NB4 (cell line): ENCODE measurements at places on chromosomes 5 and 9.

DNA sequence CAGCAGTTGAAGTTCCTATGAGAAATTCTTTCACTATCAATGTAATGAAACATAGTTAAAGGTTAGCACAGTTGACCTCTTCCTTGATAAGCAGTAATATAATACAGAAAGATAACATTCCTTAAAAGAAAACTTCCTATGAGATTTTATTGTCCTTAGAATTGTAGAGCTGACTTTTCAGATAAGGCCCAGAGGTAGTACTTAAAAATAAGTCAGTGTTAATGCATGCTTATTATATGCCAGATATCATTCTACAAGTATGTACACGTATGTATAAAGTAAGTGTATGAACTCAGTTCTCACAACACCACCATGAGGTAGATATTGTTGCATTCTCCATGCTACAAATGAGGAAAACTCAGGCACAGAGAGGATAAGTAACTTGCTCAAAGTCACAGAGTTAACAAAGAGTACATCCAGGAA lies 15.3 kb downstream of the AP3S1 start:
- DNase-seq = no peak

- no peak for DNase-seq
Observed at GRCh38 chr5:31731016-31731415, 92.1 kb downstream of the PDZD2 start.

GRCh38 chr5:171528865-171529614 lies 109.6 kb downstream of the FGF18 start:
- no peak for DNase-seq

- no peak for DNase-seq
Observed at GRCh38 chr5:127451096-127451495, 66.3 kb upstream of the PRRC1 start.

GRCh38 chr9:131406563-131407436 lies 12.9 kb downstream of the PRRC2B start:
- DNase-seq = no peak

- no peak for DNase-seq
Observed at GRCh38 chr5:142939884-142940283, 169.7 kb downstream of the ARHGAP26 start.

GRCh38 chr5:170143710-170144109 lies 38.0 kb downstream of the FOXI1 start:
- no peak for DNase-seq

DNA sequence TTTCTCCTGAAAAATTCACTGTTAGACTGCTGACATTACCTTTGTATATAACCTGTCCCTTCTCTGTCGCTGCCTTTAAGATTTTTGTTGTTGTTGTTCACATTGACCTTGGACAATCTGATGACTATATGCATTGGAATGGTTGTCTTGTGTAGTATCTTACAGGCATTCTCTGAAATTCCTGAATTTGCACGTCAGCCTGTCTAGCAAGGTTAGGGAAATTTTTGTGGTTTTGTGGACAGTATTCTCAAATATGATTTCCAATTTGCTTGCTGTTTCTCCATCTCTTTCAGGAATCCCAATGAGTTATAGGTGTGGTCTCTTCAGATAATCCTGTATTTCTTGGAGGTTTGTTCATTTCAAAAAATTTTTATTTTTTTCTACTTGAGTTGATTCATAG lies 140.8 kb downstream of the PRR16 start:
- no peak for DNase-seq

DNA sequence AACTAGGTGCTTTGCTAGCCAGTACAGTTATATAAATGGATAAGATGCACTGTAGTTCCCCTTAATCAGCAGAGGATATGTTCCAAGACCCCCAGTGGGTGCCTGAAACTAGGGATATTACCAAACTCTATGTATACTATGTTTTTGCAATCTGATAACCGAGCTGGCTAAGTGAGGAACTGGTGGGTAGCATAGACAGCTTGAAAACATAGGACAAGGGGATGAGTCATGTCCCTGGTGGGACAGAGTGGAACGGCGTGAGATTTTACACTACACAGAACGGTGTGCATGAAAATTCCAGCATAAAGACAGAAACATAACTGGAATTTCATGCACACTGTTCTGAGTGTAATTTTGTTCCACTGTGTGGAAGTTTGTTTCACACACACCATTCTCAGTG lies 86.9 kb downstream of the BASP1 start:
- peak; percentile 83 for DNase-seq
